Activated CD4-positive, alpha-beta T cell treated with anti-CD3 and anti-CD28 coated beads, Interleukin-2, amount 50 U/mL, for 24 hours (primary cell): ENCODE measurements at places on chromosomes 3 and 15.

DNA sequence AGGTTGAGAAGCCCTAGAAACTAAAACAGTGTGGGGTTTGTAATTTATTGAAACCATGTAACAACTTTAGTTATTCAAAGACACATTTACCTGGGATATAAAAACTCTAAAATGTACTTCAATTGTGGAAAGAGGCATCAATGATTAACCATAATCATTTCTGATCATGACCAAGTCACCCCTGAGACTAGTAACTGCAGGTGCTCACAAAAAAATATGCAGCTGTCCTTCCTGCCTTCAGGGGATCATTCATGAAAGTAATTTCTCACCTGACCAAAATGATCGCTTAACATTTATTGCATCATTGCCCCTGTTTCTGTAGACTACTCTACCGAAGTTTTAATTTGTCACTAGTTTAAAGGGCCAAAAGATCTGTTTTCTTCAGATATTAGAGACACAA lies 9.0 kb downstream of the ACP3 start:
- DNase-seq: no peak

- DNase-seq: no peak
These were observed 16.2 kb downstream of the TIMP4 start for GRCh38 chr3:12142476-12142875.

DNA sequence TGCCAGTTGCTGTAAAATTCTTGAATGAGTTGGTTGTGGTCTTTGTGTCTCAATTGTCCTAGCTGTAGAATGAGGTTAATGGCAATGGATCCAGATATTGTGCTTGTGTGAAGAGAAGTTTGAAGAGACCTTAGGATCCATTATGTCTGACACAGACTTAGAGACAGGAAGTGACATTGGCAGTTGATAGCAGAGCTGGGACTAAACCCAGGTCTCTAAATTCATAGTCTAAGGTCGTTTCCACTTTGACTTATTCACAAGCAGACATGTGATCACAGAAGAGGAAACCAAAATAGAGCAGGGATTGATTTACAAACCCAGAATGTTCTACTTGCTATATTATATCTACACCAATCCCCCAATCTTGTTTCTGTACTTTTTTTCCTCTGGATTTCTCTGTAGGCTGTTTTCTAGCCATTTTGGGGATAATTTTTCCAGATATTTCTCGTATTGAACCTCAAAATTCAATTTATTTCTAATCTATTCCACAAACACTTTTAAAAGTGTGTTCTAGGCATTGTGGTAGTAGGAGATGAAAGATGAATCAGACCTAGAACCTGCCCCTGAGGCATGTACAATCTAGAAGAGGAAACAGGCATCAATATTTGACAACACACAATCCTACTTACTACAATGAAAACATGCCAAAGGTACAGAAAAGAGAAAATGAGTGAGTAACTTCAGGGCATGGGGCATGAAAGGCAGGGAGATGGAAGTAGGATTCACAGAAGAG lies 123.3 kb downstream of the NFKBIZ start:
- no peak for DNase-seq

DNA sequence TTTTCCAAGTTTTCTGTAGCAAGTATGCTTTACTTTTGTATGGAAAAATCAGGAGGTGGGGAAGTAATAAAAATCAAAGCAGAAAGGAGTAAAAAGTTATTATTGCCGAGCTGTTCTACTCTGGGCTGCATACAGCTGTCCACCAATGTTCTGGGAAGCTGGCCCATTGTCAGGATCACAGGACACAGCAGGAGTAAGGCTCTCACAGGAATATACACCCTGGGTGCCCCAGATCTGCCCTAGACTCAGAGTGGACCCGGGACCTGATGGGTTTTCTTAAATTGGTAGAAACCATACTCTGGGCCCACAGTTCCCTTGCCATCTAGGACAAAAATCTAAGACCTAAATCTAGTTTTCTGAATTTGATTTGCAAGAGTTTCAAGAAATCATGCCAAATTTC lies 60.4 kb downstream of the TNIK start:
- DNase-seq: no peak

- DNase-seq: no peak
These were observed 54.6 kb downstream of the MB21D2 start for GRCh38 chr3:192863091-192863420.

- DNase-seq: no peak
These were observed 35.9 kb upstream of the DIPK2A start for GRCh38 chr3:143935678-143936077.

DNA sequence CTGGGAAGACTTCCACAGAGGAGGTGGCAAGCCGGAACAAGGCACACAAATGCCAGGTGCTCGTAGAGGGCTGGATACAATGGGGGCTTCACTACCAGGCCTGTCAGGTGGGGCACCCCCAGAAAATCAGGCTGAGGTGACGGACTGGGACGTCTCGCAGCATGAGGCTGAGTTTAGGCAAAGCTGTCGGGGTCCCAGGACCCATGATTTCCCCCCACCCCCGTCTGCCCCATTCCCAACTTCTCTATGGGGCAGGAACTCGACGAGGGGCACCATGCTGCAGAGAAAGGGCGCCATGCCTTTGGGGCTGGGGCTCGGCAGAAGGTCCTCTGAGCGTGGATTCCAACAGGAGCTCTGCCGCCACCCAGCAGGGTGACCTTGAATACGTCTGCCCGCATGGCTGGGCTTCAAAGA lies 65.7 kb upstream of the HES1 start:
- DNase-seq: no peak

DNA sequence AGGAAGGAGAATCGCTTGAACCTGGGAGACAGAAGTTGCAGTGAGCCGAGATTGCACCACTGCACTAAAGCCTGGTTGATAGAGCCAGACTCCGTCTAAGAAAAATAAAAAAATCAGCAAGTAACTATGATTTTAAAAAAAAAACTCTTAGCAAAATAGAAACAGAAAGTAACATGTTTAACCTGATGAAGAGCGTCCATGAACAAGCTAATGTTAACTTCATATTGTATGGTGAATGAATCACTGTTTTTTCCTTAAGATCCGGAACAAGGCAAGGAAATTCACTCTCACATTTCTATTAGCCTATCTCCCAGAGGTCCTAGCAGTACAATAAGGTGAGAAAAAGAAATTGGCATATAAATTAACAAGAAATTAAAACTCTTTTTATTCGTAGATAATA lies 69.0 kb downstream of the RFX7 start:
- no peak for DNase-seq

DNA sequence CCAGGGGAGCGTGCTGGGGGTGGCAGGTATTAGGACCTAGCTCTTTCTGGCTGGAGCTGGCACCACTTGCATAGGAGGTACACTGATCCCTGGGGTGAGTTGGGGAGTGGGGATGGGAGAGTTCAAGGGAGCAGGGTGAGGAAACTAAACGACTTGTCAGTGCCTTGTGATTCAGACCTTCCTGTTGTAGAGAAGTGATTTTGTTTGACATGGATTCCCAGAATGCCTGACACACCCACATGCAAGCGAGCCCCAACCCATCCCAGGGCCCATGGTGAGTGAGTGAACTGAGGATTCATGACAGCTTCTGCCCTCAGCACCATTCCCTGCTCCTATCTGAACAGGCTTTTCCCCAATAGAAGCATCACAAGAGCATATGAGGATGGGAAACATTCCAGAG lies 15.6 kb upstream of the UBE2Q2 start:
- no peak for DNase-seq

- no peak for DNase-seq
These were observed 55.2 kb upstream of the SSR3 start for GRCh38 chr3:156610154-156610553.

DNA sequence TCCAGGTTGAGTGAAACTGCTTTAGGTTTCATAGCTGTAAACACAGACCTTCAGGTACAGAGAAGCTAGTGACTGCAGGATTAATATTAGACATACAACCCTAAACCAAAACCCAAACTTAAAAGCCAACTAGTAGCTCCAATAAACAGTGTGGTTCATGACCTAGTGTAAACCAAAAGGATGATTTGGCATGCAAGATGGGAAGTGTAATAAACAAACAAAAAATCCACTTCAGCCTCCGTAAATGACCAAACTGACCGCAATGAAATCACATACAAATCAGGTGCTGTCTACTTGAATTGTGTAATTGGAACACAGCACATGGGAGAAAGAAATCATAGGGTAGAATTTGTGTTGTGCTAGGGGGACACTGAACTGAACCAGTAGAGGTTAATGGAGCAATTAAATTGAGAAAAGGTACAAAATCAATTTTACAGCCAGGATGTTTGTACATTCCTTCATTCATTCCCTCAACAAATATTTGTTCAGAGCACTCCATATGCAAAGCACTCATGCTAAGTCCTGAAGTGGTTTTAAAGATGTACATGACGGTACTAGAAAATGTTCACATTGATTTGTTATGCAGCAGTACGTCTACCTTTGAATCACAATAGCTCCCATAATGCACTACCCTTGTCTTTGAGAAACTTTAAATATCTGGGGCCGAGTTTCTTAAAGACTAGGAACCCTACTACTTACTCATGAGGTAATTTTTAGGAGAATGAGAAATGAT lies 21.4 kb upstream of the CHST2 start:
- DNase-seq: no peak

DNA sequence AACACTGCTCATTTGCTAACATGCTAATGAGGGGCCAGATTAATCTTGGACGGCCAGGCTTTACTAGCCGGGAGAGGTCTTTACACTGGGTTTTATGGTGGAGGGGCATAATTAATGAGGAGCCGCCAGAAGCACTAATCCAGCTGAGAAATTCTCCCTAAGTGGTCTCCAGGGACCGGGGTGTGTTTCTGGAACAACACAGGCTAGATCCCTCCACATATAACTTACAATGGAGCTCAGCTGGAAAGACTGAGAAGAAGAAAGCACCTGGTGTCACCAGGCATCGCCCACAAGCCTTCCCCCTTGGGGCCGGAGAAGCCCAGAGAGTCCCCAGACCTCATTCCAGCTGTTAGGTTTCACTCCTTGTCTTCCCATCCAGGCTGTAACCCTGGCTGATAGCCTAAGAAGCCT lies 127.5 kb downstream of the MEGF11 start:
- no peak for DNase-seq

GRCh38 chr15:31381801-31382712 lies 55.4 kb downstream of the KLF13 start:
- DNase-seq: no peak

DNA sequence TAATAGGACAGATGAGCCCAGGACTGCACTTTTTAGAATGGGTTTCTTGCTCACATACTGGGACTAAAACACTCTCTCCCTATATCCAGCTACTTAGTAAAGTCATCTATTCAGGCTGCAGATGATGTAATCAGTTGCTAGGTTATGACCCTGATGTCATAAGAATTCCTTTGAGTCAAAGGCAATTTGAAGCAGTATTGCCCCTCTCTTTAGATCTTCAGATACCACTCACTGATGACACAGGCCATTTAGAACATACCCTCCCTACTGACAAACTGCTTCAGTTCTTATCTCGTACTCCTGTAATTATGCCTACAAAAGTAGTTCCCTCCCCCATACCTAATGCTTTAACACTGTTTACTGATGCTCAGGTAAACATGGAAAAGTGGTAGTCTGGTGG lies 450.1 kb upstream of the RASGRP1 start:
- DNase-seq: no peak

GRCh38 chr3:126349611-126350501 lies 7.4 kb downstream of the KLF15 start:
- DNase-seq: no peak

DNA sequence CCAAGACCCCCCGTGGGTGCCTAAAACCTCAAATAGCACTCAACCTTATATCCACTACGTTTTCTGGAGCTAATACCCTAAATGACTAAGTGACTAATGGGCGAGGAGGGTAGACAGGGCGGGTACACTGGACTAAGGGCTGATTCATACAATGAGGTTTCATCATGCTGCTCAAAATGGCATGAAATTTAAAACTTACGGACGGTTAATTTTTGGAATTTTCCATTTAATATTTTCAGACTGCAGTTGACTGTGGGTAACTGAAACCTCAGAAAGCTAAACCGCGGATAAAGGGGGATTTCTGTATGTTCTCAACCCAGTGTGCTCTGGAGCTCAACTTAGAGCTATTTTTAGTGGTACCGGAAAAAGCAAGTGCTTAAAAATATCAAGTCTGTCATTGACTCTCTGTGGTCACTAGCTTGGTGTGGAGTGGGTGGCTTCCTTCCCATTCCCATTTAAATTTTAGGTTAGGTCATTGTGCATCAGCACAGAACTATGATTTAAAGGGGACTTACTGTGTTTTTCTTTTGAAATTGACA lies 72.9 kb downstream of the LRRC28 start:
- DNase-seq: no peak

DNA sequence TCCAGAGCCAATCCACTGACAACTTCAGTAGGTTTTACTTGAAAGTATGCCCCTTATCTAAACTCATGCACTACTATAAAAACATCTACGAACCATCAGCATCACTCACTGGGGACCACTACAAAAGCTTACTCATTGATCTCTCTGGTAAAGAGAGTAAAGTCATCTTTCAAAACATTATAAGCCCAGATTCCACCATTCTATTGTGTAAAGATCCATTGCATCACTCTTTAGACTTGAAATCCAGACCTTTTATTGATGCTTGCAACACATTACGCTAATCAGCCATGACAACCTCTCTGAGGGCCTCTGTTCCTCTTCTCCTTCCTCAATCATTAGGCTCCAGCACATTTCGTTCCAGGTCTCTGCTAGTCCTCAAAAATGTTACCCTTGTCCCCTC lies 248.9 kb upstream of the WNT5A start:
- no peak for DNase-seq

GRCh38 chr3:69764121-69764741 lies 25.0 kb downstream of the MITF start:
- no peak for DNase-seq

- DNase-seq: no peak
These were observed 186.1 kb downstream of the FMN1 start for GRCh38 chr15:33008284-33008995.

DNA sequence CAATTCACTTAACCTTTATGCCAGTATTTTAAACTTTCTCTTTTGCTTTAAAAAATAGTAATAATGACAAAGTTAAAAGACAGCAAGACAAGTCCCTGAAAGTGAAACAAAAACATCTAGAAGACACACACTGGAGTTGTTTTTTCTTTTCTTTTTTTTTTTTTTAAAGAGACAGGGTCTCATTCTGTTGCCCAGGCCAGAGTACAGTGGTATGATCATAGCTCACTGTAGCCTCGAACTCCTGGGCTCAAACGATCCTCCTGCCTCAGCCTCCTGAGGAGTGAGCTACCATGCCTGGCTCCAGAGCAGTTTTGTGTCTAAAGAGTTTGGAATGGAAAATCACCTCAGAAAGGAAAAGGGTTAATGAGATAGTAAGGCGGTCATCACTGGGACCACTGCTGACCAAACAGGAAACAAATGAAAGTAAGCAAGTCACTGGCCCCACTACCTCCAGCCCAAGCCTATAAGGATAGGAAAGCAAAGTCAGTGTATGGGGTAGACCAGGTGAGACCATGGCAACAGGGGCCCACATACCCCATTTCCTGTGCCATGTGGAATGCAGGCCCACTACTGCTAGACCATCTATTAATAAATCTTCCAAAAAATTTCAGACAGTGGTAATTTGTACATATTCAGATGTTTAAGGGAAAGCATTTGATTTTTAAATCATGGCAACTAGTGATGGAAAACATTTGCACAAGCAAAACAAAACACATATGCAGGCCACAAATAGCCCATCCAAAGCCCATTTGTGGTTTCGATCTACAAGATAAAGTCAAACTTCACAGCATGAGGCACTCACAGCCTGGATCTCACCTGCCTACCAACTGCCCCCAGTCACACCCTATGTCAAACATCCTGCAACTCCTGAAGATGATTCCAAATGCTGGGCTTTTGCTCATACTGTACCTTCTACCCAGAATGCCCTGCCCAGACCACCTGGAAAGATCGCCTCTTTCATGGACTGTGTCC lies 62.6 kb downstream of the OSBPL10 start:
- no peak for DNase-seq

- DNase-seq: no peak
These were observed 31.6 kb upstream of the SLC35G2 start for GRCh38 chr3:136787349-136787748.
